Endothelial cell (in vitro differentiated cells): ENCODE measurements at places on chromosomes 1 and 21.
A peak's percentile ranks its signal among the peaks of the same experiment; 100 is the strongest.

DNA sequence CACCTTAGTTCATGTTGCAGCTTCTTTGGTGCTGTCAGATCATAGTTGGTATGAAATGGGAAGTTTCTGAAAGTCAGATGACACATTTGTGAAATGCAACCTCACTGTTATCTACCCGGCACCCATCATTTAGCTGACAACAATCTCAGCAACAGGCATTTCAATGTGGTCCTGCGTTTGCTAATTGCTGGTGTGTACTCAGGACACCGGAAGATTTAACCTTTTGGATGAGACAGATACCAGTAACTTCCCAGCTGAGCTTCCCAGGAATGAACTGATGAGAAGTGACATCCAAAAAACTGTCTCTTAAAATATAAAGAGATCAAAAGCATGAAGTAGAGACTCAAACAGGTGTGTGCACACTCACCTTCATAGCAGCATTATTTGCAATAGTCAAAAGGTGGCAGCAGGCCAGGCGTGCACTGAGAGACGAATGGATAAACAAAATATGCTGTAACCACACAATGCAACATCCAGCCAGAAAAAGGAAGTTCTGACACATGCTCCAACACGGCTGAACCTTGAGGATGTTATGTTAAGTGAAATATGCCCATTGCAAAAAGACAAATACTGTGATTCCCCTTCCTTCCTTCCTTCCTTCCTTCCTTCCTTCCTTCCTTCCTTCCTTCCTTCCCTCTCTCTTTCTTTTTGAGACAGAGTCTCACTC, 7.9 kb upstream of the CLDN14 start:
- peaks cover 4% of the 10 kb centered on the region for H3K36me3 ChIP-seq
- no peak overlapping the region for H3K4me3 ChIP-seq
- no peak for DNase-seq
- no peaks in the 10 kb centered on the region for H3K4me1 ChIP-seq
- peaks cover 9% of the 10 kb centered on the region for H3K27me3 ChIP-seq

DNA sequence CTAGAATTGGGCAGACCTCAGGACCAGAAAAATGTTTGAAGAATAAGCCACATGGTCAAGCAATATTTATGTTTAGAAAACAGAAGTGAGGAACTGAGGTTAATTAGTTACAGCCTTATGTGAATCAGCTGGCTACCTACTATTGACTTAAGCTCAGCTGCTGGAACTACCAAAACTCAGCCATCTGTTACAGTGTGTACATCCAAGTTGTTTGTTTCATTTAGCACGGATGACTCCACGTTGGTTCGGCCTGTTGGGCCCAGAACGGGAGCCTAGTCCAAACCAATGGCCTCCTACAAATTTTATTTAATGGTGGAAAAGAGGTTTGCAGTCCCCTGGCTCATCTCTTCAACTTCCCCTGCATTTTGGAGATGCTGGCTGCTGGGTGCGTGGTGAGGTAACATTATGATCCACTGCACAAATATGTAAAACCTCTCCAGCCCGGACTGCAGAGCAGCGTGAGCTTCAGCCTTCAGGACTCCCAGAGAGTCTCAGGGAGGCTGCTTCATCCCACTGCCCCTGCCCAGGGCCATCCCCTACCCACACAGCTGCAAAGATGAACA, 143.4 kb downstream of the ZZZ3 start:
- no peaks in the 10 kb centered on the region for H3K36me3 ChIP-seq
- no peak overlapping the region for H3K4me3 ChIP-seq
- H3K27ac ChIP-seq, result no peak overlapping the region
- H3K27me3 ChIP-seq, result peaks cover 4% of the 10 kb centered on the region
- DNase-seq, result no peak
- H3K4me1 ChIP-seq, result no peaks in the 10 kb centered on the region

GRCh38 chr1:39788758-39789570, at the start of gene BMP8B:
TSS of gene BMP8B (minus strand) at chr1:39788865. CDS start at chr1:39788485, 380 bp downstream.
- peak; percentile 38 for DNase-seq
- peak within 1 kb of the TSS; percentile 65 for H3K4me3 ChIP-seq
- H3K36me3 ChIP-seq, result no peaks in the 10 kb centered on the region
- peaks cover 22% of the 10 kb centered on the region for H3K27me3 ChIP-seq

DNA sequence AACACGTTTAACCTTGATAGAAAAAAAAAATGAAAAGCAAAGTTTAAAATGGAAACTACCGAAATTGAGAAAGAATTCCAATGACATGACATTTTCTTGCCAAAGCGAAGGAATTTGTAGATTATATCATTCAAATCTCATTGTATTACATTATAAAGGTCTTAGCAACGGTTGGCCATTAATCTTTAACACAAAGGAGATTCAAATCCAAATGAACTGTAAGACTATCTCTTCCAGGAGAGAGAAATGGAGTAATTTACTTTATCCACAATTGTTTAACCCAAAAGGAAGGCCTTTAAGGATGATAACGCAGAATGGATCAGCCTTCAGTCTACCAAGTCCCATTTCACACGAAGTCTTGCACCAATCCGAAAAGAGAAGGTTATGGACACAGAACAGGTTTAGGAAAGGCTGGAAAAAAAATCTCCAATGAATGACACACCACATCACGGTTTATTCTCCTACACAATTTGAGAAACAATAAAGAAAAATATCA, 1.5 kb downstream of the ENAH start:
- peak overlapping the region; percentile 95 for H3K4me3 ChIP-seq
- peaks cover 9% of the 10 kb centered on the region for H3K4me1 ChIP-seq
- H3K27me3 ChIP-seq, result peaks cover 10% of the 10 kb centered on the region
- H3K36me3 ChIP-seq, result peaks cover 7% of the 10 kb centered on the region
- no peak for DNase-seq

DNA sequence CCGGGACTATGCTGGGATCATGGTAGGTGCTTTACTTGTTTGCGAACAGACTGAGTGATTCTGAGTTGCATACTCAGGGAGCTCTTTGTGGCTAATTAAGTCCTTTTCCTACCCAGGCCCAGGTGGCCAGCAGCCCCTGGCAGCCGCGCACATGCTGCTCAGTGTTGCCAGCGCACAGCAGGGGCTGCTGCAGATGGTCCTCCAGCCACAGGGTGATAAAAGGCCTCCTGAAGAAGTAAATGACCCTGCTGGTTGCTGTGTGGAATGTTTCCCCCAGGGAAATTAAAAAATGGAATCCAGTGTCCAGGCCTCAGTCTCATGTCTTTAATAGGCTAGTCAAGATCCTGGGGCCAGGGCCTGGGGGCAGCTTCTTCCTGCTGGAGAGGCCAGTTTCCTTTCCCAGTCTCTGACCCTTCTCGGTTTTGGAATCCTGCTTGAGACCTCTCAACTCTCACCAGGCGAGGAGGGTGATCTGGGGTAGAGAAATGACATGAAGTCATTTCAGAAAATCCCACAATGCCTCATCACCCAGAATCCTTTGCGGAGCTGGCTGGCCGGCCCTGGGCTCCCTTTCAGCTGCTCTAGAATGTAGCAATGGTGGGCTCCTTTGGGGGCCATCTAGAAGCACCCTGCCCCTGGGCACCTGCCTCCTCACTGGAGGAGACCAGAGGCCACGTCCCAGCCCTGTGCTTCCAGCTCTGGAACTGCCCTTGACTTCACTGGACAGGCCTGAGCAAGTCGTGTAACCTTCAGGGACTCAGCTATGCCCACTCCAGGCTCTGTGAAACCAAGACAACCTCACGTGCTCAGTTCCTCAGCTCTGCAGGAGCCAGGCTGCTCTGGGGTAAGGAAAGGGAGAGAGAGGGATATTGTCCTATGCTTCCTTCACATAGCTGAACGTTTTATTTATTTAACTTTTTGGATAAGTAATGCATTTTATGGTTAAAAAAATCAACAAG, 131.4 kb downstream of the MRPS6 start:
- no peaks in the 10 kb centered on the region for H3K36me3 ChIP-seq
- H3K4me1 ChIP-seq, result peaks cover 30% of the 10 kb centered on the region
- H3K27ac ChIP-seq, result no peak overlapping the region
- DNase-seq, result no peak
- H3K27me3 ChIP-seq, result peaks cover 4% of the 10 kb centered on the region
- H3K4me3 ChIP-seq, result no peak overlapping the region

DNA sequence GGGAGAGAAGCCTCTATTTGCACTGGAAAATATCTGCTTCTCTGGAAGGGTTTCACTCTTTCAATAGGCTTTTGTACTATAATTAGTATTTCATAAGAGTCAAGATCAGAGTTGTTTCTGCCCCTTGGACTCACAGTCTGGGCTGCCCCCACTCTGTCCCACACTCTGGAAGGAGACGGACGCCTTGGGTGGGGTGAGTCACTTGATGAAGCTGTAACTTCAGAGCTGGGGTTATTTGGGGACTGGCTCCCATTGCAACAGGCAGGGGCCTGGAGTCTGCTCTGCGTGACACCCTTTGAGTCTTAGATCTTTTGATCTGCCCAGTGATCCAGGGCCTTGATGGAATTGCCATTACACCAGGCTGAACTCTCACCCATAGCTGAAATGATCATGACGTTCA, 4.0 kb upstream of the KCNA10 start:
- H3K4me3 ChIP-seq, result no peak overlapping the region
- H3K4me1 ChIP-seq, result no peaks in the 10 kb centered on the region
- no peaks in the 10 kb centered on the region for H3K36me3 ChIP-seq
- no peak for DNase-seq

DNA sequence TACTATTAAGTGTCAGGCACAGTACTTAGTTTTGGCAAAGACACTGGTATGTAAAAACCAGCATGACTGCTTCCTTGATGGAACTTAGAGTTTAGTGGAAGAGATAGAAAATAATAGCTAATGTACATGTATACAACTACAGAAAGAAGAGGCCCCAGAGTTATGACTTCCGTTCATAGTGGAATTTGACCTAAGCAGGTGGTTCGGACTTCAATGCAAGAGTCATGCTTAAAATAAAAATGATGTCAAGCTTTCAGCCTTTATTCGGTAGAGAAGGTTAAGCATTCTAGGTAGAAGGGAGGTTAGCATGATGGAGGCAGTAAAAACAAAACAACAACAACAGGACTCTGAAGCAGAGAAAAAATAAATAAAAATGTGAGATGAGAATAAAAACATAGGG, 165.9 kb downstream of the KCNT2 start:
- H3K27ac ChIP-seq, result no peak overlapping the region
- peaks cover 2% of the 10 kb centered on the region for H3K27me3 ChIP-seq
- H3K36me3 ChIP-seq, result no peaks in the 10 kb centered on the region
- no peak for DNase-seq

GRCh38 chr1:44653107-44653964, 20.9 kb downstream of the TMEM53 start:
- H3K36me3 ChIP-seq, result peaks cover 26% of the 10 kb centered on the region
- no peak overlapping the region for H3K27ac ChIP-seq
- peaks cover 5% of the 10 kb centered on the region for H3K4me1 ChIP-seq
- H3K4me3 ChIP-seq, result peak overlapping the region; percentile 56
- H3K27me3 ChIP-seq, result peaks cover 4% of the 10 kb centered on the region

DNA sequence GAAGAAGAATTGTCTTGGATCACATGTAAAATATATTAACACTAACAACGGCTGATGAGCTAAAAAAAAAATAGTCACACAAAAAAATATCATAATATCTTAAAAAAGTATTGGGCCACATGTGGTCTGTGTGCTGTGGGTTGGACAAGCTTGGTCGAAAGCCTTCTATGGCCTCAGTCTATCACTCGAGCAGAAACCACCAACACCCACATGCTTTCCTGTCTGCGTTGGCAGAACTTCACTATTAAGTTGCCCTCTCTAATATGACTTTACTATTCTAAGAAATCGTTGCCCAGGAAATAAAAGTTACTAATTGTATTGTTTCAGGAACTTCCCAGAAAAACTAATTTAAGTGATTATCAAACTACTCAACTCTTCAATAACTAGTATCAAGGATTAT, 28.2 kb upstream of the ETS2 start:
- H3K4me3 ChIP-seq, result no peak overlapping the region
- H3K27ac ChIP-seq, result no peak overlapping the region
- peaks cover 1% of the 10 kb centered on the region for H3K27me3 ChIP-seq
- H3K36me3 ChIP-seq, result peaks cover 7% of the 10 kb centered on the region
- no peaks in the 10 kb centered on the region for H3K4me1 ChIP-seq

DNA sequence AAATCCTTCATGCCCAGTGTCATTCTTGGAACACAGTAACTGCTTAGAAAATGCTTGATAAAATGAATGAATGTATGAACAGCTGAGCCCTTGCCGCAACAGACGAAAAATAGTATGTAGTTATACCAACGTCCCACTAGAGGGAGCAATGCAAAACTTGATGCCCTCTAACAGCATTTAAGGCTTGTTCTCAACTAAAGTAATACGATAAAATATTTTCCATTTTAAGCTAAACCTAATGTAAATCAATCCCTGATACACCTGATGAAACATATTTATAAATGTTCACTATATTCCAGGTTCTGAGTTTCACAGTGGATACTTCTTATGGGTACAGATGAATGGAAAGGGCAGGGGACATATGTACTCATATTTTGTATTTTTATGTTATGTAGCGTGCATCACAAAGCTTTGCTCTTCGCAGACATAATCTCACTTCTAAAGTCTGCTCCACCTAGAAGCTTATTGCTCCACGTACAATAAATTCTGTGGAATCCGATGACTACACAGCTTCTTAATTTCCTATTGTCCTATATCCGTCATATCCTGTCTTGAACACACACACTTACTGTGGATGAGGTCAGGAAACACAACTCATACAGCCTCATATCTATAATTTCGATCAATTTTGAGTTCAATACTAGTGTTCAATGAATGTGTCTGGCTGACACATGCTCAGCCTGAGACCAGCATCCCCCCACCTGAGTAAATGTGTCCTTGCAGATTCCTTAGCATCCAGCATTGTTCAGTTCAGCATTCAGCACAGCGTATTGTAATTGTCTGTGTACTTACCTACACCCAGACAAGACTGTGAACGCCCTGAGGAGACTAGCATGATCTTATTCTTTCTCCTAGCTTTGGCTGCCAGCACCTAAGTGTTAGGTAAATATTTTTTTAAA, 4.4 kb upstream of the UTP25 start:
- H3K4me3 ChIP-seq, result no peak overlapping the region
- DNase-seq, result no peak
- H3K4me1 ChIP-seq, result peaks cover 12% of the 10 kb centered on the region
- H3K27ac ChIP-seq, result no peak overlapping the region
- no peaks in the 10 kb centered on the region for H3K27me3 ChIP-seq

DNA sequence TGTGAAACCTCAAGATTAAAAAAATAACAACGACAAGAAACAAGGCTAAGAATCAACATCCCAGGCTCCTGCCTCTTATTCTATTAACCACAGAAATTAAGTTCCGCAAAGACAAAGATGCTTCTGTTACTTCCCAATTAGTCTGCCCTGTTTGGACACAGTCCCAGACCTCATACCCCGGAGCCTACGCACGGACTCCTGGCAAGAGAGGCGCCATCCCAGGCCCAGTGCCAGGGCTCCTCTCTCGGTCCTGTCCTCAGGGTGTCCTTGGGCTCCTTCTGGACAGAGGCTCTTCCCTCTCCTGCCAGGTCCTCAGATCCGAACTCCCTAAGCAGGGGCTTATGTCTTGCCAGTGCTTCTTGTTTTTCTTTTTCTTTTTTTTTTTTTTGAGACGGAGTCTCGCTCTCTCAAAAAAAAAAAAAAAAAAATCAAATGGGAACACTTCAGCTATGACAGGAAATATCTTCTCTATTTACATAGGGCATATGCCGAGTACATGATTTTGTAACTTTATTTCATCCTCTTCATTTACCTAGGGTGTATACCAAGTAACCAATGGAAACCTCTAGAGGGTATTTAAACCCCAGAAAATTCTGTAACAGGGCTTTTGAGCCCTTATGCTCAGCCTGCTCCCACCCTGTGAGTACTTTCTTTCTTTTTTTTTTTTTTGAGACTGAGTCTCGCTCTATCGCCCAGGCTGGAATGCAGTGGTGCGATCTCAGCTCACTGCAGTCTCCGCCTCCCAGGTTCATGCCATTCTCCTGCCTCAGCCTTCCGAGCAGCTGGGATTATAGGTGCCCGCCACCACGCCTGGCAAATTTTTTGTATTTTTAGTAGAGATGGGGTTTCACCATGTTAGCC, 11.7 kb upstream of the ENO1 start:
- no peak overlapping the region for H3K4me3 ChIP-seq
- no peak for DNase-seq
- H3K4me1 ChIP-seq, result peaks cover 9% of the 10 kb centered on the region
- no peaks in the 10 kb centered on the region for H3K27me3 ChIP-seq
